ENCODE measurements at places on chromosomes 11 and 22.

GRCh38 chr11:67275606-67276409 lies 9.5 kb downstream of the GRK2 start:
- peaks cover 82% of the 10 kb centered on the region for H3K4me1 ChIP-seq
- H3K27me3 ChIP-seq = no peaks in the 10 kb centered on the region
- H3K27ac ChIP-seq = peak overlapping the region; percentile 97
- no peaks in the 10 kb centered on the region for H3K36me3 ChIP-seq

DNA sequence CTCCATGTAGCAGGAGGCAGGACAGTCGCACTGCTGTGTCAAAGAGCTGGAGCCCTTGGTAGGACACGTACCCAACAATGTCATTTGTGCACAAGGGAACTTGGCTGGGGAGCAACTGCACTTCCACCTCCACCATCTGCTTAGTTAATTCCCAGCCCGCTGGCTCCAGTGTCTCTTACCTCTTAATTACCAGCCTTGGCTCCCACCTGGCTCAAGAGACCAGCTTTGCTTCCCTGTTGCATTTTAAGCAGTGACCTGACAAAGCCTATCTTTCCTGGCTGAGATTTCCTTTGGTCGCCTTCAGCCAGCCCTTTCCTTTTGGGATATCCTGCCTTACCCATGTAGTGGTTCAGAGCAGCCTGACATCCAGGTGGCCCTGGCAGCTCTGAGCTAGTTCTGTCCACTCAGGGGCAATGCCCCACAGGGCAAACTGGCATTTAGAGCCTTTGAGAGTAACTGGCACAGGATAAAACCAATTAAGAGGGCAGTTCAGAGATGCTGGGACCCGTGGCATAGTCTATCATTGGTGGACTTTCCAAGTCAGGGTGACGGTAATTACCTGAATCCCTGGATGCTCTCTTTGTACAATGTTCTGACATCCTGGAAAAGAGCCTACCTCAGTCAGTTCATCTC lies 212.6 kb upstream of the SORL1-AS1 start:
- H3K36me3 ChIP-seq = no peaks in the 10 kb centered on the region
- no peaks in the 10 kb centered on the region for H3K27me3 ChIP-seq
- no peak overlapping the region for H3K4me3 ChIP-seq
- no peak overlapping the region for H3K27ac ChIP-seq
- no peaks in the 10 kb centered on the region for H3K4me1 ChIP-seq

DNA sequence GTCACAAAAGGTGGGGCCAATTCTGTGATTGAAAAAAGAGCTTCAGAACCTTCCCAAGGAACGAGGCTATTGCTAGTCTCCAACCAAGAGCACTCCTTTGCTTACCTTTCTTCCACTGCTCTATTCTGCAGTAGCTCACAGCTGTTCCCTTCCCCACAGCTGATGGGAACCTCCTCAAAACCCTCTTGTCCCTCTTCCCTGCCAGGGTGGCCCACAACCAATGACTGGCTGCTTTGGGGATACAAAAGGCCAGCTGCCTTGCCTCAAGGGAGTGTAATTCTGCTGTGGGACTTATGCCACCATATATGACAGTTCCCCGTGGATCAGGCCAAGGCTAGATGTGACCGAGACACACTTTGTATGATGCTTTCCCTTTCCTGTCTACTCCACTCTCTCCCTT lies 15.0 kb downstream of the KCNE3 start:
- DNase-seq = no peak
- H3K4me1 ChIP-seq = peaks cover 6% of the 10 kb centered on the region
- no peak overlapping the region for H3K4me3 ChIP-seq
- H3K27ac ChIP-seq = no peak overlapping the region

DNA sequence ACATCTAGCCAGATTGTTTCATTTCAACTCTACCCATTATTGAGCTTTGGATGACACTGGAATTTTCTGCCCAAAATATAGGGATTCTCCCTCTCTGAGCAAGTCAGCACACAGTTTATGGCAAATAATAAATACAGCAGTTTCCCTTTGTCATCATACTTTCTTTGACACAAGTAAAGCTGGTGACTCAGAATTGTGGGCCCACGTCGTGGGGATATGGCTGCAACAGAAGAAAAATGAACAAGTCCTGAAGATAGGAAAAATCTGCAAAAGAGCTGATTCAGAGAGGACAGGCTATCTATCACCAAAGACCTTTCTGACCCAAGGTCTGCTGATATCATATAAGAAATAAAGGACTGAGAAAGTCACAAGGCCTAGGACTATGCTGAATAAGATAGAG lies 236.3 kb upstream of the ZC3H12C start:
- H3K27me3 ChIP-seq = no peaks in the 10 kb centered on the region
- no peaks in the 10 kb centered on the region for H3K36me3 ChIP-seq
- H3K4me1 ChIP-seq = no peaks in the 10 kb centered on the region
- no peak overlapping the region for H3K4me3 ChIP-seq
- no peak overlapping the region for H3K27ac ChIP-seq
- no peak for DNase-seq

- no peaks in the 10 kb centered on the region for H3K4me1 ChIP-seq
- H3K27ac ChIP-seq = no peak overlapping the region
- DNase-seq = no peak
- H3K4me3 ChIP-seq = no peak overlapping the region
- H3K36me3 ChIP-seq = peaks cover 18% of the 10 kb centered on the region
- no peaks in the 10 kb centered on the region for H3K27me3 ChIP-seq
These were observed 154.9 kb downstream of the TRPC6 start for GRCh38 chr11:101428918-101429317.

GRCh38 chr11:72783144-72783905 lies 10.5 kb downstream of the STARD10 start:
- no peak for DNase-seq
- no peaks in the 10 kb centered on the region for H3K36me3 ChIP-seq
- peak overlapping the region; percentile 24 for H3K4me3 ChIP-seq
- H3K27me3 ChIP-seq = no peaks in the 10 kb centered on the region
- H3K4me1 ChIP-seq = peaks cover 14% of the 10 kb centered on the region
- H3K27ac ChIP-seq = no peak overlapping the region

DNA sequence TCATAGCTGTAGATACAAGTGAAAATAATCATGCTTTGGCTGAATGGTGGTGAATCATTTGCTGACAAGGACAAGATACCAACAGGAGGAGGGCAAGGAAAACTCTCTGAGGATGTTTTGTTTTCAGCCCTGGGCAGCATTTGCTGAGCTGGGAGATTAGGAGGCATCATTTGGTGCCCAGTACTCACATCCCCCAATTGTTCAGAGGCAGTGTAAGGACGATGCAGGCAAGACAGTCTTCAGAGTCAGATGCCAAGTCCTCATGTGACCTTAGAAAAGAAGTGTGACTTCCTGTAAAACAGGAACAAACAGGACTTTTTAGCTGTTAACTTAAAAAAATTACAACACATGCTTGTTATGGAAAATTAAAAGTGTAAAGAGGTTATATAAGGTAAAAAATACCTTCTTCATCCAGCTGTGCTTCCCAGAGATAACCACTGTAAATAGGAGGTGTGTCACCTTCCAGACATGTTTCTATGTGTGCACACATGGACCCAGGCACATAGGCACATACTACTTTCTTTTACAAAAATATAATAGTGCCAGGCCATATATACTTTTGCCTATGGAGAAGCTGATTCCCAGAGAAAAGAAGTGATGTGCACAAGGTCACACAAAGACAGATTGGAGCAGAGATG lies 18.0 kb downstream of the CNTF start:
- DNase-seq = peak; percentile 46
- peak overlapping the region; percentile 31 for H3K4me3 ChIP-seq
- H3K27ac ChIP-seq = peak overlapping the region; percentile 91
- H3K36me3 ChIP-seq = no peaks in the 10 kb centered on the region
- no peaks in the 10 kb centered on the region for H3K27me3 ChIP-seq
- H3K4me1 ChIP-seq = peaks cover 15% of the 10 kb centered on the region

- no peak overlapping the region for H3K4me3 ChIP-seq
- no peaks in the 10 kb centered on the region for H3K4me1 ChIP-seq
- H3K36me3 ChIP-seq = no peaks in the 10 kb centered on the region
- no peak for DNase-seq
These were observed 1219.8 kb upstream of the RAG2 start for GRCh38 chr11:37817727-37818270.

- no peaks in the 10 kb centered on the region for H3K36me3 ChIP-seq
- H3K4me3 ChIP-seq = no peak overlapping the region
- no peaks in the 10 kb centered on the region for H3K4me1 ChIP-seq
- no peak overlapping the region for H3K27ac ChIP-seq
These were observed 82.7 kb downstream of the CADM1 start for GRCh38 chr11:115421352-115421991.

- H3K4me3 ChIP-seq = no peak overlapping the region
- DNase-seq = no peak
- no peak overlapping the region for H3K27ac ChIP-seq
- H3K36me3 ChIP-seq = no peaks in the 10 kb centered on the region
- H3K4me1 ChIP-seq = no peaks in the 10 kb centered on the region
These were observed 92.3 kb upstream of the TEAD1 start for GRCh38 chr11:12581923-12582322.

DNA sequence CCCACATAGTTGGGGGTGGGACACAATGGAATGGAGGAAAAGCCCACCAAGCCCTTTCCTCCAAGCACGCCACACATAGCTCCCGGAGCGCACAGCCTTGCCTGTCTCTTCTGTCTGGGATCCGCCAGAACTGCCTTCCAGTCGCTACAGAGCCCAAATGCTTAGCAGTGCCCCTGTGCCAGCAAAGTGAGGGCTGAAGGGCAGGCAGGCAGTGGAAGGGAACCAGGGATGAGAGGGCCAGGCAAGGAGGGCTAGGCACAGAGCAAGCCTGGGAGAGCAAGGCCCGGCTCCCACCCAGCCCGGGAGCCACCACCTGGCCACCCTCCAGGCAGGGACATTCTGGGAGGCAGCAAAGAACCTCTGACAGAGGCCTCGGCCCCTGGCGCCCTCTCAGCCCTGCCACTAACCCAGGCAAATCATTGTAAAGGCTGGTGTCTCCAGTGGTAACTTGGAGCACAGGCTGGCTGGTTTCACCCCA lies 32.5 kb downstream of the PPP2R1B start:
- H3K27ac ChIP-seq = no peak overlapping the region
- DNase-seq = no peak
- H3K36me3 ChIP-seq = peaks cover 5% of the 10 kb centered on the region
- H3K4me1 ChIP-seq = peaks cover 18% of the 10 kb centered on the region
- no peaks in the 10 kb centered on the region for H3K27me3 ChIP-seq

DNA sequence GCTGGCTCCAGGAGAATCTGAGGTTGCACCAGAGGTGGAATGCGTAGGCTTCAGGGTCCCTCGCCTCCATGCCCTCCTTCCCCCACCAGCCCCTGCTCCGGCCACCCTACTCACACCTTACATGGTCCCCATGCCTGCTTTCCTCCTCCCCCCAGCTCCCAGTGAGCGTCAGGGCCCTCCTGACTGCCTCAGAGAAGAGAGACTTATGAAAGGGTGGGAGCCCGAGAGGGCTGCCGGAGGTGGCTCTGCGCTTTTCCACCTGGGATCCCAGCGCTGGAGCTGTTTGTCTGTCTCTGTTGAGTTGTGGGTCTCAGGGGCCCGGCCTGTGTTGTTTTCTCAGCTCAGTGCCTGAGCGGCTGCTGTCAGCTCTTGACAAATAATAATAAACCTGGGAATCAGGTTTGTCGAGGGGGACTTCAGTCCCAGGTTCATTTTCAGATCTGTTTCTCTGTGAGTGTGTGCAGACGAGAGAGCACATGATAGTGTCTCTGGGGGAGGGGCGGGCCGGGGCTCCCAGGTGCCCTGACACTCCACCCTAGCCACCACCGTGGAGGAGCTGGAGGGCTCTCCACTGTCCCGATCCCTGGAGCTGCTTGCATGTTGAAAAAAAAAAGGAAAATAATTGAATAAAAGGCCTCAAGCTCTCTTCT lies 153.7 kb downstream of the FEZ1 start:
- H3K27me3 ChIP-seq = peaks cover 8% of the 10 kb centered on the region
- H3K4me1 ChIP-seq = peaks cover 3% of the 10 kb centered on the region
- H3K4me3 ChIP-seq = no peak overlapping the region
- H3K27ac ChIP-seq = no peak overlapping the region

Measured in naive thymus-derived CD8-positive, alpha-beta T cell (primary cell).